ENCODE measurements at places on chromosomes 2 and 18.

GRCh38 chr2:138515092-138515491, 13.5 kb downstream of the SPOPL start:
- DNase-seq = no peak

GRCh38 chr2:6793371-6793770, 72.3 kb downstream of the CMPK2 start:
- DNase-seq = no peak

- DNase-seq = no peak
Observed at GRCh38 chr2:237143676-237144440, 58.2 kb downstream of the COPS8 start.

GRCh38 chr18:42094875-42095274, 139.8 kb downstream of the PIK3C3 start:
- no peak for DNase-seq

- no peak for DNase-seq
Observed at GRCh38 chr18:36114738-36115137, 14.4 kb downstream of the SLC39A6 start.

DNA sequence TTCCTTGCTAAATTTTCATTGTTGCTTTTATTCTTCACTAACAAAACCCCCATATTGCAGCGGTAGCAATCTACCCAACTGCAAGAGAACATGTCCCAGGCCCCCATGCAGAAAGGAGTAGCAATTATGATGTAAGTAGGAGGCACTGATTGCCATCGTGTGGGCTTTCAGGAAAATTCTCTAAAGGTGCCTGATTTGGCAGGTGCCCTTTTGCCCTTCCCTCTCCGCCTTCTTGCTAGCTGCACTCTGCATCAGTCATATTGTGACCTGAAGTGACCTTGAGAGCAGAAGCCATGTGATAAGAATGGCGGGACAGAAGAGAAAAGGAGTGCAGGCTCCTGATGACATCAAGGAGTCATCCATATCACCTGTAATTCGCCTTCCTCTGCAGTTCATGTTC, 112.1 kb downstream of the NCKAP5 start:
- no peak for DNase-seq

DNA sequence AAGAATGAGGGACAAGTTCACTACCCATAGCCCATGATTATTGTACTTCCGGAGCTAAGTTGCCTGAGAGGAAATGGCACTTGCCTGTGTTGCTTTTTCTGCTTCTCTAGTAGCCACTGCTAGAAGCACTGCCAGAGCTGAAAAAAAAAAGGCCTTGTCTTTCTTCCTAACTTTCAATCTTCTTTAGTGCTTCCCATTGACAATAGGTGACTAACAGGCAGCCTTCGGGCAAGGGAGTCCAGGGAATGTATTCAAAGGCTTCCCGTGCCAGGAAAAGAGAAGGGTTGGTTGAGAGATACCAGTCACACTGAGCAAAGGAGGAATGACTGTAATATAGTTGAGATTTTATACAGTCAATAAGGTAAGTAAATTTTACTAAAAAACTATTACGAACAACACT, 242.0 kb downstream of the CALCRL start:
- no peak for DNase-seq

DNA sequence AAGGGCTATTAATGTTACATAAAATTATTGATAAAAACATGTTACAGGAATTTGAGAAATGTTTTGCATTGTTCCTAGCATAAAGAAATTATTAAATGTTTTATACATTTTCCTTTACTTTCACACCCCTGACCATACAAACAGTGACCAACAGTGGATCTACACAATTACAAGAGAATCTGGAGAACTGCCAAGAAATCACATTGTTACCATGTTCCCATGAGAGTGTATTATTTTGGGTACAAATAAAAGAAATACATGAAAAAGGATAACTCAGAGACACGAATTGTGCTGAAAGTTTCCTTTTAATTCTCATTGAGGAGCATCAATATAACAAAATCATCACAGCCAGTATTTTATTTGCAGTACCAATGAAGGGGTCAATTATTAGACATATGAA, 150.1 kb downstream of the WDPCP start:
- DNase-seq = no peak

GRCh38 chr18:74276609-74277008, 15.2 kb downstream of the CYB5A start:
- no peak for DNase-seq

DNA sequence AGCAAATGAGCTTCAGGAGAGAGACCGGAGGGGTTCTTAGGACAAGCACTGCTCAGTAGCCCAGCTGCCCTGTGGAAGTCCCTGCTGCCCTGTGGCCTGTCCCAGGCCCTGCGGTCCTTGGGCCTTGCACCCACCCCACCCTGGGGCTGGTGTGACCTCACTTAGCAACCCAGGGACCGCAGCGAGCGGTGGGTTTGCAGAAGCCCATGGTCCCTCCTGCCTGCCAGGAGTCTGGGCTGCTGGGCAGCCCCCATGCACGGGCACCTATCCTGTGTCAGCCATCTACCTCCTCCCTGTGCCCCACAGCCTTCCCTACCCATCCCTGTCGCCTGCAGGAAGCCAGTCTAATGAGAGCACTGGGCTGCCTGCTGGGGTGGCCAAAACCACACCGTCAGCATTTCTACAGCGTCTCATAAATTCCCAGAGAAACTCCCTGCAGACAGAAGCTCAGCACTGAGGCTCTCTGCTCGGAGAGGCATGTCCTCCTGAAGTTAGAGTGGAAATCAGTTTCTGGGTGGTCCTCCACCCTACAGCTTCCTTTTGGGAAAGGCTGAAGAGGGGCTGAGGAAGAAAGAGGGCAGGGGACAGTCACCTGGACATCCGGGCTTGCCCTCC, 231.1 kb upstream of the HS6ST1 start:
- DNase-seq = no peak

GRCh38 chr18:28412521-28412920, 235.6 kb upstream of the CDH2 start:
- DNase-seq = no peak

DNA sequence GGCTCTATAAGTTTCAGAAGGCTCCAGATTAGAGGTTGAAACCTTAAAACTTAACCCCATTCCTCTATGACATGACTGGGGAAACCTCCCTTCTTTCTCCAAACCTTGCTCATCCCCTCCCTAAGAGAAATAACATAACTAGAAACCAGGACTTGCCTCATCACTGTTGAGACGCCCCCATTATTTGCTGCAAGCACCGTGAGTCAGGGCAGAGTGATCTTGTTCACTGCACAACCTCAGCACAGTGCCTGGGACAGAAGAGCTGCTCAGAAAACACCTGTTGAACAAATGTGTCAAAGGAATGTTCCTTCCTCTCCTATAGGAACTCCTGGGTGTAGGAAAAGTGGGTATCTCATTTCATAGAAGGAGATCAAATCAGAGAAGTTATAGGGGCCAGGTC, 132.7 kb upstream of the CTAGE1 start:
- DNase-seq = no peak

DNA sequence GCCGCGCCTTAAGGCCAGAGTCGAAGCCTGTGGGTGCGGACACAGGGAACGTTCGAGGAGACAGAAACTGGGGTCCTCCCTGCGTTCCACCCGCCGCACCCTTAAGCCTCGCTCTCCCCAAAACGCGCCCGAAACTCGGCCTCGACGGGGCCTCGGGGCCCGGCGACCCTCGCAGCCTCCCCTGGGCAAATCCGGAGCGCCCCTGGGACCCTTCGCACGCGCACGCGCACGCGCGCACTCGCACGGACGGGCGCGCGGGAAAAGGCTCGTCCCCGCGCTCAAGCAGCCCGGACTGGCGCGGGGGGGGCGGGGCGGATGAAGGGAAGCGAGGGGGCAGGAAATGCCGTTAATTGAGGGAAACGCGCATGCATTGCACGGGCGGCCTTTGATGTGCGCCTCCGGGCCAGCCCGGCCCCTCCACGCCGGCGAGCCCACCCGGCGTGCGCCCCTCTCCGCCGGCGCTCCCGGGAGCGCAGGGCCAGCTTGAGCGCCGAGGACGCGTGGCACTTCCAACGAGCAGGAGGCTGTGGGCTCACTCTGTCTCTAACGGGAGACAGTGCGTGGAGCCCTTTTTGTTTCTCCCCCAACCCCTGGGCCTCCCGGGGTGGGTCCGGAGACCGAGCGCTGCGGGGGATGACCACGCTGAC, 5.4 kb upstream of the SALL3 start:
- no peak for DNase-seq

GRCh38 chr2:207939342-207940108, 85.8 kb downstream of the PLEKHM3 start:
- no peak for DNase-seq

- no peak for DNase-seq
Observed at GRCh38 chr2:96359310-96359709, 23.7 kb downstream of the NCAPH start.

GRCh38 chr2:2321200-2321540, 9.9 kb downstream of the MYT1L start:
- DNase-seq = no peak

- DNase-seq = no peak
Observed at GRCh38 chr2:9703085-9703678, 72.4 kb upstream of the YWHAQ start.

GRCh38 chr2:181095486-181095885, 115.1 kb downstream of the UBE2E3 start:
- no peak for DNase-seq

- DNase-seq = no peak
Observed at GRCh38 chr2:236964291-236964690, 121.4 kb upstream of the COPS8 start.

DNA sequence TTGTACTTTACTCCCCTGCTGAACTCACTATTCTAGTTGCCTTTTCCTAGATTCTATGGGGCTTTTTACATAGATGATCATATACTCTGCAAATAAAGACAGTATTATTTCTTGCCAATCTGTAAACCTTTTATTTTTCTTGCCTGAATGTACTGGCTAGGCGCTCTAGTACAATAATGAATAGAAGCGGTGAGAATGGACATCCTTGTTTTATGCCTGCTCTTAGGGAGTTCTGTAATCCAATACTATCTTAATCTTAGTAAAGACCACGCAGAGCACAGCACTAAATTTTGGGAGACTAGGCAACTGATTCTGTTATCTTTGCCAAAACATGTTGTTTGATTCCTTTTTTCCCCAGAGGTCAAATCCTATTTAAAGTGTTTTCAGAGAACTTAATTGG, 7.0 kb downstream of the KRCC1 start:
- no peak for DNase-seq

DNA sequence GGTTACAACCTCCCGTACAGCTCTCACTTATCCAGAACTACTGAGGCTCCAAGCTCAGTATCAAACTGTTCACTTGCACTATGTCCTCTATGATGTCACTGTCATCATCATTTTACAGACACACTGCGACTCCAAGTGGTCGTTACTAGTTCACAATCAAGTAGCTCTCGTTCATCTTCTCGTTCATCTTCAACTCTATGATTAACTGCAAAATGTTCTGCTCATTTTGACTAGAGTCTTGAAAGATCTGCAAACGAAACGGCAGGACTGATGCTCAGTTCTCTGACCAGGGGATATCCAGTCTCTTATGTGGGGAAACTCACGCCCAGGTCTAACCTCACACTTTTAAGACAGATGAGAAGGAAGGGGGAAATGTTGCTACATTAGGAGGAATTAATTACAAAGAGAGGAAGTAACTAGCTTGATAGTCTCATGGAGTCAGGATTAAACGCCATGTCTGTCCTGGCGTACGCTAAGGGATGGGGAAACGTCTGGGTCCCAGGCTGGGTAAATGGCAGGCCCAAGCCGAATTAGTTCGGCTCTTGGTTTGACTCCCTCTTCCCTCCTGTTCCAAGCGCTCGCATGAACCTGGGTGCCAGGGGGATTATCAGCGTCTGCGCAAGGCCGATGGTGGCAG, 794 bp upstream of the CHCHD5 start:
- DNase-seq = no peak

- DNase-seq = no peak
Observed at GRCh38 chr2:224807153-224807964, 91.2 kb upstream of the CCDC195 start.

DNA sequence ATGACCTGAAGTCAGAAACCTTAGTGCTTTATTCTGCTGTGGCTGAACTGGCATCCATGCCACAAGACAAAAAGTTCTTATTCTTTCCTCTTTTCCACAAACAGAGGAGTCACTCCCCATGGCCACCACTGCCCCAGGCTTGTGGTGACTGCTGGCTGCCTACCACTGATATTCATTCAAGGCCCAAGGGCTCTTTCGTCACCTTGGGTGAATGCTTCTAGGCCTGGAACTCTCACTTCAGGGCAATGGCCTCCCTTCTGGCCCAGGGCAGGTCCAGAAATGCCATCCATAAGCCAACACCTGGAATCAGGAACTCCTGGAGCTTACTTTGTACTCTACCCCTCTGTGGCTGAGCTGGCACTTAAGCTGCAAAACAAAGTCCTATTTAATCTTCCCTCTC, 109.8 kb downstream of the NAT8 start:
- no peak for DNase-seq

- DNase-seq = no peak
Observed at GRCh38 chr2:210478661-210479060, 2.1 kb upstream of the LANCL1 start.

DNA sequence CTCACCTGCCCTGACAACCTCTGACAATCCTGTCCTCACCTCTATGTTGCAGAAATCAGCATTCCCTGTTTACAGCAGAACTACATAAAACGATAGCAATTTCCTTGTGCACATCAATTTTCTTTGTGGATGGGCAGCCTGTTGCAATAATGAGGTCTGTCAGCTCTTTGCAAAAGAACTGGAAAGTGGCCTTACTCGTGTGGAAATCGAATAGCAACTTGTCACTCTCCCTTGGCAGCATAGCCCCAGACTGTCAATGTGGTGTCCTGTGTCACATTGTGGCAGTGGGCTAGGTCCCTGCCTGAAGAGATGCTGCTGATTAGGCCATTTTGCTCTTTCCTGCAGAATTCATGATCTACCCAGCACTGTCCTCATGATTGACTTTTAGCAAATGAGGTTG, 531.9 kb downstream of the CCDC85A start:
- DNase-seq = no peak

DNA sequence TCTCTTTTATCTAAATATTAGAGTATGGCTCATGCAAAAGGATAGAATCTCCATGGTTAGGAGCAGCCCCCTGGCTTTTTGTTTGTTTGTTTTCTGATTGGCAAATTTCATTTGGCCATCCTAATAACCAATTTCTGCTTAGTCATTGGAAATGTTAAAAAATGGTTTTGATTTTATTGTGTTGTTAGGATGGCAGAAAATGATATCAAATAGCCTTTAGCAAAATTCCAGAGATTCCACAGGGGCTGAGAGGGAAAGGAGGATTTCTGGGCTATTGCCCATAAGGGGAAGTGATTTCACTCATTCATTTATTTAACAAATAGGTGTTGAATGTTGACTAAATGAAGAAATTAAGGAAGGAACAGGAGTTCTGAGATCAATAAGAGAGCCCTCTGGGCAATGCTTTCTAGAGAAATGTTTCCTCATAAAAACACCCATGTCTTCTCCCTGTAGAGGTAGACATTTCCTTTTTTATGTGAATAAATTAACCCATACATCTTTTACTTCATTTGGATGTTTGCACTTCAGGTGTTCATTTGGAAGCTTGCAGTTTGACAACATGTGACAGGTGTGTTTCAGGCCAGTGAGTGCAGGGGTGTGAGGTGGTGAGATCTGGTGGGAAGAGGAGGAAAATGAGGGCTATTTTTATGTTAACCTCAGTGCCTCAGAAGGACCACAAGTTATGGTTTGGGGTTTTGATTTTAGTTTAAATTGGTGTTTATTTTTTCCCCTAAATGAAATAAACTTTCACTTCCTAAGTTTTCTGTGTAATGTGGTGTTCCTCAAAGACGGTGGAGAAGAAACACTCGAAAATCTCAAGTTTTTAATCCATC, 61.7 kb upstream of the EPC2 start:
- no peak for DNase-seq
